Endothelial cell (in vitro differentiated cells): ENCODE measurements at places on chromosomes 16 and 17. TPM values are rescaled to one million over a fixed set of nuclear protein-coding genes. Genes with fewer than 3 reads are reported as not detected.

Gene SMIM5
- total RNA-seq, result 1.1 TPM

Gene TP53TG3F
- total RNA-seq, result not detected

Gene IQCK
- 18.6 TPM for total RNA-seq

Gene CYGB
- total RNA-seq, result 0.51 TPM

Gene RAB37
- total RNA-seq, result 2.5 TPM

Gene EME1
- 6.1 TPM for total RNA-seq

Gene ODAD4
- 2.2 TPM for total RNA-seq

Gene SLC52A1
- 0.21 TPM for total RNA-seq

Gene TELO2
- total RNA-seq, result 64.5 TPM

Gene NR1D1
- total RNA-seq, result 2.6 TPM

Gene PSMC5
- total RNA-seq, result 124 TPM

Gene EXOC3L1
- total RNA-seq, result 150 TPM

- DNase-seq, result peak; percentile 57
- peaks cover 22% of the 10 kb centered on the region for H3K36me3 ChIP-seq
- H3K27me3 ChIP-seq, result peaks cover 2% of the 10 kb centered on the region
- no peak overlapping the region for H3K27ac ChIP-seq
- peaks cover 7% of the 10 kb centered on the region for H3K4me1 ChIP-seq
- no peak overlapping the region for H3K4me3 ChIP-seq
These were observed 13.9 kb downstream of the RECQL5 start for GRCh38 chr17:75652934-75653549.

DNA sequence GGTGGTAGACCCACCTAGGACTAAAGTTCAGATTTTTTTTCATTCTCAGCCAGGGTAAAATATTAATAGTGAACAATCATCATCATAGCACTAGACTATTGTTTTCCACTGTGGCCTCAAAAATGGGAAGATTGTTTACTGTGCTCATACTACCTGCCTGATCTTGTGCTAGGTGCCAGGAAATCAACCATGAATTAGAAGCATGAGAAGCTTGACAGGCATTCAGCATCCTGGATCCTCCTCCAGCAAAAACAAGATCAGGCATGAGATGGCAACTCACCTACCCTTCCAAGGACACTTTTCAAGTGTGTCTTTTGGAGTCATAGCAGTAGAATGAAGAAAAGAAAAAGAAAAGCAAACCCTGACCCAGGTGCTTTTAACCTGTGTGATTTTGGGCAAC, 174.2 kb downstream of the CYLD start:
- H3K36me3 ChIP-seq, result no peaks in the 10 kb centered on the region
- H3K4me1 ChIP-seq, result no peaks in the 10 kb centered on the region
- no peak overlapping the region for H3K4me3 ChIP-seq
- no peak overlapping the region for H3K27ac ChIP-seq

- H3K27me3 ChIP-seq, result peaks cover 21% of the 10 kb centered on the region
- no peak for DNase-seq
- peak overlapping the region; percentile 32 for H3K27ac ChIP-seq
- peaks cover 34% of the 10 kb centered on the region for H3K4me1 ChIP-seq
These were observed 72.3 kb downstream of the SEC14L1 start for GRCh38 chr17:77212833-77213777.

- DNase-seq, result peak; percentile 45
- no peak overlapping the region for H3K4me3 ChIP-seq
- H3K36me3 ChIP-seq, result no peaks in the 10 kb centered on the region
- peaks cover 12% of the 10 kb centered on the region for H3K4me1 ChIP-seq
- H3K27ac ChIP-seq, result no peak overlapping the region
These were observed 2.5 kb downstream of the VASN start for GRCh38 chr16:4373909-4374742.

- no peak overlapping the region for H3K4me3 ChIP-seq
- H3K27ac ChIP-seq, result no peak overlapping the region
- DNase-seq, result no peak
- peaks cover 5% of the 10 kb centered on the region for H3K27me3 ChIP-seq
- peaks cover 13% of the 10 kb centered on the region for H3K36me3 ChIP-seq
These were observed 11.7 kb downstream of the ABAT start for GRCh38 chr16:8686031-8686621.

- H3K27me3 ChIP-seq, result peaks cover 12% of the 10 kb centered on the region
- peaks cover 43% of the 10 kb centered on the region for H3K4me1 ChIP-seq
- peak overlapping the region; percentile 83 for H3K27ac ChIP-seq
- H3K36me3 ChIP-seq, result peaks cover 11% of the 10 kb centered on the region
- DNase-seq, result no peak
- H3K4me3 ChIP-seq, result peak overlapping the region; percentile 95
These were observed 1.8 kb downstream of the ST3GAL2 start for GRCh38 chr16:70437017-70437581.

DNA sequence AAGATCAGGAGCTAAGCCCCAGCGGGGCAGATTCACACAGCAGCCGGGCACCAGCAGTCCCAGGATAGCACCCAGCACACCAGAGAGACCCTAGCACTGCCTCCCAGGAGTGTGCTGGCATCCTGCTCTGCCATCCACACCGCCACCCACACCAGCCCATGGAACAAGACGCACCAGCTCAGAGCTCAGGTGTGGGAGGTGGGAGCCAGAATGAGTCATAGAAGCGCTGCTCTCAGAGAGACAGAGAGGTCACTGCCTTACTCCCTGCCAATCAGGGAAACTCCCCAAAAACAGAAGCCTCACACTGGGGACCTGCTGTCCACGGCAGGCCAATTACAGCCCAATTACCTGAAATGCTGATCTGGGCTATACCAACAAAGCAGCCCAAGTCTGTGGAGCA, 64.9 kb downstream of the CDYL2 start:
- peaks cover 3% of the 10 kb centered on the region for H3K27me3 ChIP-seq
- H3K27ac ChIP-seq, result no peak overlapping the region
- H3K4me1 ChIP-seq, result no peaks in the 10 kb centered on the region
- no peak for DNase-seq
- H3K4me3 ChIP-seq, result no peak overlapping the region

GRCh38 chr16:49078571-49078970, 203.1 kb downstream of the CBLN1 start:
- DNase-seq, result no peak
- H3K4me1 ChIP-seq, result peaks cover 3% of the 10 kb centered on the region
- no peaks in the 10 kb centered on the region for H3K27me3 ChIP-seq
- H3K27ac ChIP-seq, result no peak overlapping the region
- no peak overlapping the region for H3K4me3 ChIP-seq

GRCh38 chr16:9666834-9667480, 515.3 kb downstream of the GRIN2A start:
- H3K36me3 ChIP-seq, result no peaks in the 10 kb centered on the region
- DNase-seq, result no peak
- no peaks in the 10 kb centered on the region for H3K27me3 ChIP-seq
- no peaks in the 10 kb centered on the region for H3K4me1 ChIP-seq

DNA sequence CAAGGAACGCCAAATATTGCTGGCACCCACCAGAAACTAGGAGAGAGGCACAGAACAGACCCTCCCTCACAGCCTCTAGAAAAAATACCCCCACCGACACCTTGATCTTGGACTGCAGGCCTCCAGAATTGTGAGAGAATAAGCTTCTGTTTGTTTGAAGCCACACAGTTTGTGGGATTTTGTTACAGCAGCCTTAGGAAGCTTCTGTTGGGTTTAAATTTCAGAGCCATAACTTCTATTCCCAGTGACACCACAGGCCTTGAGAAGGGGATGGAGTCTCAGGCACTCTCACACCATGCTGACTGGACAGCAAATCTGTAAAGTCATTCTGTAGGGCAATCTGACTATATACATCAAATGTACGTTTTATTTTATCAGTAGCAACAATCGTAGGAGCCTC, 38.6 kb downstream of the RNF112 start:
- H3K4me1 ChIP-seq, result peaks cover 3% of the 10 kb centered on the region
- no peaks in the 10 kb centered on the region for H3K36me3 ChIP-seq
- H3K27me3 ChIP-seq, result peaks cover 7% of the 10 kb centered on the region
- H3K27ac ChIP-seq, result no peak overlapping the region
- DNase-seq, result no peak

DNA sequence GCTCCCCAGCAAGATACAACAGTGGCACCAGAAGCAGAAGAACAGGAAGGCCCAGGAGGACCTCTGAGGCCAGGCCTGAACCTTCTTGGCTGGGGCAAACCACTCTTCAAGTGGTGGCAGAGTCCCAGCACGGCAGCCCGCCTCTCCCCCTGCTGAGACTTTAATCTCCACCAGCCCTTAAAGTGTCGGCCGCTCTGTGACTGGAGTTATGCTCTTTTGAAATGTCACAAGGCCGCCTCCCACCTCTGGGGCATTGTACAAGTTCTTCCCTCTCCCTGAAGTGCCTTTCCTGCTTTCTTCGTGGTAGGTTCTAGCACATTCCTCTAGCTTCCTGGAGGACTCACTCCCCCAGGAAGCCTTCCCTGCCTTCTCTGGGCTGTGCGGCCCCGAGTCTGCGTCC, 11.9 kb downstream of the CES3 start:
- H3K4me3 ChIP-seq, result no peak overlapping the region
- H3K27ac ChIP-seq, result no peak overlapping the region
- no peak for DNase-seq
- H3K27me3 ChIP-seq, result peaks cover 7% of the 10 kb centered on the region
- H3K4me1 ChIP-seq, result peaks cover 8% of the 10 kb centered on the region
- peaks cover under 1% of the 10 kb centered on the region for H3K36me3 ChIP-seq

GRCh38 chr17:61784510-61784909, 78.8 kb downstream of the BRIP1 start:
- H3K4me1 ChIP-seq, result no peaks in the 10 kb centered on the region
- no peak overlapping the region for H3K4me3 ChIP-seq

DNA sequence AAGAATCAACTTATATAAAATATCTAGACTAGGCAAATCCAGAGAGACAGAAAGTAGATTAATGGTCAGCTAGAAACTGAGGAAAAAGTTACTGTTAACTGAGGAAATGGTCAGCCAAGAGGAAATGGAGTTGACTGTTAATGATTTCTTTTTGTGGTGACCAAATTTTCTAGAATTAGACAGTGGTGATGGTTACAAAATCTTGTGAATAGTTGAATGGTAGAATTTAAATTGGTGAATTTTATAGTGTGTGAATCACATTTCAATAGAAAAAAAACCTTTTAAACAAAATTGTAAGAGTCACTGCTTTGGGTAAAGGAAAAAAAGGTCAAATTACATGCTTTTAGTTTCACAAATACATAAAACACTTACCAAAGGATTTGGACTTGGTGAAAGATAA, 30.0 kb downstream of the APPBP2 start:
- no peaks in the 10 kb centered on the region for H3K4me1 ChIP-seq
- H3K36me3 ChIP-seq, result peaks cover 55% of the 10 kb centered on the region
- H3K27me3 ChIP-seq, result peaks cover 1% of the 10 kb centered on the region
- no peak overlapping the region for H3K4me3 ChIP-seq
- DNase-seq, result no peak

DNA sequence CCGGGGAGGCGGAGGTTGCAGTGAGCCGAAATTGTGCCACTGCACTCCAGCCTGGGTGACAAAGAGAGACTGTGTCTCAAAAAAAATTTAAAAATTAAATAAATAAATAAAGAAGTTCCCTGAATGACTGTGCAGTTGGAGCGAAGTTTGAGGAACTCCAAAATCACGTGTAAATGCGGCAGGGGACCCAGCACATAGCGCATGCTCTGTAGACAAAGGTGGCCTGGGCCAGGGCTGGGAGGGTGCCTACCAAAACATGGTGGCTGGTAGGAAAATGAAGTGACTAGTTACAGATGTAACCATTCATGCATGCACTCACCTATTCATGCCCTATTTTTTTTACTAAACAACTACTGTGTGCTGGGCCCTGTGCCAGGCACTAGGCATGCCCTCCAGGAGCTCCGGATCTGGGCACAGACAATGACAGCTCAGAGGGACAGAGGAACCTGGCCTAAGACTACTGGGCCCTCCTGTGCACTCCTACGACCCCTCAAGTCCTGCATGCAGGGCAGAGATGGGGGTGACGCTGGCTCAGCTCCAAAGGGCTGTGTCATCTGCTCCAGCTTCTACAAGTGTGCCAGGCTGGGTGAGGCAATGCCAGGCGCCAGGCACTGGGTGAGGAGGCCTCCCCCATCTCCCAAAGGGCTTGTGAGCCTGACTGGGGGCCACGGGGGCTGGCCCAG, 65.3 kb downstream of the RMI2 start:
- H3K4me3 ChIP-seq, result no peak overlapping the region
- peaks cover 2% of the 10 kb centered on the region for H3K4me1 ChIP-seq
- DNase-seq, result no peak
- peaks cover 11% of the 10 kb centered on the region for H3K27me3 ChIP-seq
- no peaks in the 10 kb centered on the region for H3K36me3 ChIP-seq

GRCh38 chr17:2957631-2958286, 105.6 kb downstream of the OR1D5 start:
- peaks cover 4% of the 10 kb centered on the region for H3K27me3 ChIP-seq
- no peak overlapping the region for H3K27ac ChIP-seq
- DNase-seq, result no peak
- H3K4me1 ChIP-seq, result peaks cover 10% of the 10 kb centered on the region

GRCh38 chr16:22938647-22939046, 124.7 kb downstream of the HS3ST2 start:
- H3K27me3 ChIP-seq, result peaks cover 3% of the 10 kb centered on the region
- H3K4me1 ChIP-seq, result peaks cover 19% of the 10 kb centered on the region

GRCh38 chr16:57233944-57234706, 10.9 kb upstream of the ARL2BP start:
- DNase-seq, result no peak
- peaks cover 4% of the 10 kb centered on the region for H3K27me3 ChIP-seq
- no peaks in the 10 kb centered on the region for H3K4me1 ChIP-seq

- DNase-seq, result no peak
- H3K4me3 ChIP-seq, result no peak overlapping the region
- no peaks in the 10 kb centered on the region for H3K27me3 ChIP-seq
- H3K36me3 ChIP-seq, result peaks cover 5% of the 10 kb centered on the region
These were observed 65.8 kb upstream of the RASL10B start for GRCh38 chr17:35665662-35666061.
